ENCODE measurements at places on chromosomes 1 and 21. TPM values are rescaled to one million over a fixed set of nuclear protein-coding genes. Genes with fewer than 3 reads are reported as not detected.

The LENEP gene
- total RNA-seq: not detected

The IRF6 gene
- 0.34 TPM for total RNA-seq

The MANEAL gene
- total RNA-seq: 0.24 TPM

The JAM2 gene
- total RNA-seq: 1.9 TPM

The TNFRSF18 gene
- not detected for total RNA-seq

- no peak overlapping the region for H3K4me3 ChIP-seq
- H3K27ac ChIP-seq: no peak overlapping the region
- H3K36me3 ChIP-seq: no peaks in the 10 kb centered on the region
Measured at GRCh38 chr21:30990514-30991262, 47.6 kb downstream of the KRTAP19-8 start.

DNA sequence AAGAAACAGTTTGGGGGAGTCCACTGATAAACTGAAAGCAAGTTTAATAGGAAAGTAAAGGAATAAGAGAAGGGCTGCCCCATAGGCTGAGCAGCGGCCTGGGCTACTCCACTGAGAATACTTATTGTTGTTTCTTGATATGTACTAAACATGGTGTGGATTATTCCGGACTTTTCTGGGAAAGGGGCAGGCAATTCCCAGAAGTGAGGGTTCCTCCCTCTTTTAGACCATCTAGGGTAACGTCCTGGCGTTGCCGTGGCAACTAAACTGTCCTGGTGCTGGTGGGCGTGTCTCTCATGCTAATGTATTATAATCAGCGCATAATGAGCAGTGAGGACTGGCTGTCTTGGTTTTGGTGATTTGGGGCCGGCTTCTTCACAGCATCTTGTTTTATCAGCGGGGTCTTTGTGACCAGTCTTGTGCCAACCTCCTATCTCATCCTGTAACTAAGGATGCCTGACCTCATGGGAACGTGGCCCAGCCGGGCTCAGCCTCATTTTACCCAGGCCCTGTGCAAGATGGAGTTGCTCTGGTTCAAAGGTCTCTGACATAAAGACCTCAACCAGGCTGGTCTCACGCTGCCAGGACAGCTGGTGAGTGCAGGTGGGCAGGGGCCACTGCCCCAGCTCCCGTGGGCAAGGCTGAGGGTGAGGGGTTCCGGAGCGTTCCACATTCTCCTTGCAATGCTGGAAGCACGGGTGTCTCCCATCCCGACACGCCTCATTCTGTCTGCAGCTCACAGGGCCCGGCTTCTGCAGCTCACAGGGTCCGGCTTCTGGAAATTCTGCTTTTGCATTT, 19.6 kb upstream of the C1orf159 start:
- peaks cover 17% of the 10 kb centered on the region for H3K4me1 ChIP-seq
- H3K27me3 ChIP-seq: peaks cover 24% of the 10 kb centered on the region
- peak; percentile 45 for DNase-seq
- no peaks in the 10 kb centered on the region for H3K36me3 ChIP-seq

GRCh38 chr1:154896771-154897286, 26.7 kb upstream of the KCNN3 start:
- H3K36me3 ChIP-seq: no peaks in the 10 kb centered on the region
- H3K4me1 ChIP-seq: peaks cover 8% of the 10 kb centered on the region
- H3K27me3 ChIP-seq: no peaks in the 10 kb centered on the region
- DNase-seq: peak; percentile 14

GRCh38 chr21:41373253-41373652, 11.4 kb downstream of the MX2 start:
- no peak for DNase-seq
- peaks cover 4% of the 10 kb centered on the region for H3K4me1 ChIP-seq
- H3K36me3 ChIP-seq: no peaks in the 10 kb centered on the region

DNA sequence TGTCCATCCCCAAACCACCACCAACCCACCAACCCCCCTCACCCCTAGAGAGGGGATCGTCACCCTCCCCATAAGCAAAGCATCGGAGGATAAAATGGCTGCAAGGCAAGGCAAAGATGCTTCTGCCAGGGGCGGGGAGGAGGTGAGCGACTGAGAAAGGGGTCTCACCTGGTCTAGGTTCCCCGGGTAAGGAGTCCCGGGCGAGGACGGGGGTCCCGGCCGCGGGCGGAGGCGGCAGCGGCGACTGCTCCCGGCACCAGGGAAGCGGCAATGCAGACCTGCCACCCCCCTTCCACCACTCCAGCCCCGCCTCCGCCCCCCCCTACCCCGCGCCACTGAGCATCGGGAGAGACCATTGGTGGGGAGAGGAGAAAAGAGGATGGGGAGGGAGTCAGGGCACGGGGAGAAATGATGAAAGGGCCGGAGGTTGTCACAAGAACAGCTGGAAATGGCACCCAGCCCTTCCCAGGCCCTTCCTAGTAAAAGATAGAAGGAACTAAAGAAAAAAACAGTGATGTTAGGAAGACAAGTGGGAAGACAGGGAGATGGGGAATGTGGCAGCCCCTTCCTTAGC, at the start of gene SV2A:
Gene SV2A (minus strand): TSS at position 274 of the 574 bp plus-strand sequence. CDS start 4,004 bp downstream, outside the sequence.
- H3K36me3 ChIP-seq: no peaks in the 10 kb centered on the region
- H3K4me1 ChIP-seq: peaks cover 28% of the 10 kb centered on the region
- H3K27ac ChIP-seq: no peak within 1 kb of the TSS
- peak within 1 kb of the TSS; percentile 94 for H3K4me3 ChIP-seq
- H3K27me3 ChIP-seq: no peaks in the 10 kb centered on the region
- peak; percentile 86 for DNase-seq

- no peak for DNase-seq
- peaks cover 44% of the 10 kb centered on the region for H3K27me3 ChIP-seq
- H3K4me3 ChIP-seq: peak overlapping the region; percentile 71
- H3K36me3 ChIP-seq: no peaks in the 10 kb centered on the region
- peaks cover 12% of the 10 kb centered on the region for H3K4me1 ChIP-seq
Measured at GRCh38 chr1:21344098-21344749, 54.0 kb upstream of the ECE1 start.

Data from neural progenitor cell (in vitro differentiated cells).